ENCODE measurements at places on chromosomes 1 and 21.
A peak's percentile ranks its signal among the peaks of the same experiment; 100 is the strongest.

- no peak for DNase-seq
These were observed 396.8 kb upstream of the PRMT6 start for GRCh38 chr1:106659490-106660244.

DNA sequence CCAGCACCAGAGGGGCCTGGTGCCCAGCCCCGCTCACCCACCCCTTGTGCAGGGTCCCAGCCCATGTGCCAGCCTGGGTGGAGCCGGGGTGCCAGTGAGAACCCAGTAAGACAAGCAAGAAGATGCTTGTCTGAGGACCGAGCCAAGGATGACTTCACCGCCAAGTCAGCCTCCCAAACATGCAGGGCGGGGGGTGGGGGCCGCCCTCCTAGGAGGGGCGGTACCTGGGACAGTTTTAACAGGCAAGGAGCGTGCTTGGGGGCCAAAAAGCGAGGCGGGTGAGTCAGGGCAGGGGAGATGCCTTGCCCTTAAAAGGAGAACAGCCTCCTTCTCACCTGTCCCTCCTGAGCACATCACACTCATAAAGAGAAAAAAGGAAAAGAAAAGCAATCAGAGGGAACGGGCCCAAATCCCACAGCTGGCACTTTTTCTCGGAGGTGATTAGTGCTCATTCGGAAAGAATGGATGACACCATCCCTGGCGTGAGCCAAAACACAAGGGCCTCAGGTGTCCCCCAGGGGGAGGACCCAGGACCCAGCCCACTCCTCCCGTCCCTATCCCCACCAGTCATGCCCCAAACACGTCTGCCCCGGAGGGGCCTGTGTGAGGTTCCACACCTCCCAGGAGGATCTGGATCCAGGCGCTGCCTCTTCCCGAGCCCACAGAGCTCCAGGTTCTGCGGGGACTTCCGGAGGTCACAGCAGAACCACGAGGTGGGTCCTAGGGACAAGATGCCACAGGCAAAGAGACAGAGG is 77.6 kb upstream of the IFFO2 start:
- DNase-seq = no peak

DNA sequence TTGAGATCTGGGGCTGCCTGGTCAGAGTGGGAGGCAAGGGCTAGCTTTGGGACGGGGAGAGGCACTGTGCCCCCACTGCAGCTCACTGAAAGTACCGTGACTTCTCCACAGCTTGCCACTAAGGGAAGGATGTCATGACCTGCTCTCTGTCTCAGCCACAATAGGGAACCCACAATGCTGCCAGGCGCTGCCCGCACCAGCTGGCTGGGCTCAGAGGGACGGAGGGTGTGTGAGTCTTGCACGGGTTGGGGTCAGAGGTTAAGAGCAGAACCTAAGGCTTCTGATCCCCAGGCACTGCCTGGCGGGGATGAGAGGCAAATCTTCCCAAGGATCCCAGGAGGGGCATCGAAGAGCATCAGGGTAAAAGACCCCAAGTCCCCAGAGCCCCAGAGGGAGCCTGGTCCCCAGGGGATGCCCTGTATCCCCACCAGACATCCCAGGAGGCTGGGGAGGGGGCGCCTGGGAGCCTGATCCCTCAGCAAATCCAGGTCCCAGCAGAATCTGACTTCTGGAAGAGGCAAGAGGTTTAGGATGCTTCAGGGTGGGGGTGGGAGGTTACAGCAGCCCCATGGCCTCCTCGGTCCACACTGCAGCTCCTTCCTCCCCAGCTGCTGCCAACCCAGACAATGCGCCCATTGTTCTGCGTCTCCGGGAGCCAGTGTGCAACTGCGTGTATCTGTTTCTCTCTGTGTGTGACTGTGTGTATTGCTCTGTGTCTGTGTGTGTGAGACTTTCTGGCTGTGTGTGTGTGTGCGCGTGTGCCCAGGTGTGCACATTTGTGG is 2.0 kb upstream of the MARCKSL1 start:
- DNase-seq = no peak

DNA sequence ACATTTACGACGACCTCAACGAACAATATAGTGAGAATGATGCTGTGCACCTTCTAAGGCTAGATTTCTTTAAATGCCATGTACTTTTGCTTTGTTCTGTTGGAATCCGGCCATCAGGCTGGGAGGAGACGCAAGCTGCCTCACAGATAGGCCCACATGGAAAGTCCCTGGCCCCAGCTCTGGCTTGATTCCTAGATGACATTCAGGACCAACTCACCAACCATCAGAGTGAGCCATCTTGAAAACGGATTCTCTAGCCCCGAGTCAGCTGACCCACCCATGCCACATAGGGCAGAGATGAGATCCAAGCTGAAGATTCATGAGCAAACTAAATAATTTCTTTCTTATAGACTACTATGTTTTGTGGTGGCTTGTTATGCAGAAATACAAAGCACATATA is 164.4 kb downstream of the ZNF281 start:
- DNase-seq = no peak

- no peak for DNase-seq
These were observed 10.0 kb downstream of the C2CD2 start for GRCh38 chr21:41943851-41944250.

DNA sequence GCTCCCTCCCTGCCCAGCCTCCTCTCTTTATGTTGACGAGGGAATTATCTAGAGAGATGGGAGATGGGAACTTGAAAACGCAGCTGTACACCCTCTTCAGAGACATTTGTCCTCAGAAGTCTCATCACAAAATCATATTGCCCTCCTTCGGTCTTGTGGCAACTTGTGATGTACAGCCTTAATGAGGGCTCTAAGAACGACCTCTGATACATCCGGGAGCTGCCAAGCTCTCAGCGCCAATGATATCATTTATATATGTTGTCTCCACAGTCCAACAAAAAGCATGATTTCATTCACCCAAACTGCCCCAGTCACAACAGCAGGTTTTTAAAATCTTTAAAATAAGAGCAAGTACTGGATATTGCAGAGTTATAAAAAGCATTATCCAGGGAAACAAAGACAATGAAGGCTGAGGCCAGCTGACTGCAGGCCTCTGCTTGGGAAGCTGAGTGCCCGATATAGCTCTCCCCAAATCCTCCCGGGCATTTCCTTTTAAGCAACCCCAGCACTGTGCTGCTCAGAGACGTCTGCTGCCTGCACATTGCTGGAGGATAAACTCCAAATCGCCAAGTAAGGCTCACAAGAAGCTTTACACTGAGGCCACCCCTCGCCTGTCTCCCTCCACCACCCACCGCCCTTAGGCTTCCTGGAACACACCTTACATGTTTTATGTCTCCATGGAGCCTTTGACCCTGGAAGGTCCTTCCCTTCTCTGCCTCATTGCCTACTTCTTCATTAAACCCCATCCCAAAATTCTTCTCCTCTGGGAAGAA is 236.1 kb downstream of the C1orf94 start:
- DNase-seq = no peak

DNA sequence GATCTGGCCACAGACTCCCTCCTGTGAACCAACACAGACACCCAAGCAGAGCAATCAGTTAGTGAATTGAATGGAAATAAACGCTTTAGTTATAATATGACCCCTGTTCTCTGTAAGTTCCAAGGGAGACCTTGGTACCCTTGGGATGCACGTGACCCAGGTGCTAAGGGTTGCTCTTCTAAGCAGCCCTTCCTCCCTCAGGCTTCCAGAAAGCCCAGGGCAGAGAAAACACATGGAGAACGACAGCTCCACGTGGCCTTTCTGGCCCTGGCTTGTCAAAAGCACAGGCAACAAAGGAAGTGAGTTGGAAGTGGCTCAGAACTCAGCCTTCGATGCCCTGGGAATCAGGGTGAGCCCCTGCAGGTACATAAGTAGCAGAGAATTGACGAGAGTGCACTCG is 57.4 kb downstream of the LACTBL1 start:
- DNase-seq = no peak

GRCh38 chr1:183279835-183280234 is 93.8 kb downstream of the LAMC2 start:
- DNase-seq = no peak

GRCh38 chr1:246176126-246177024 is 330.7 kb downstream of the SMYD3 start:
- DNase-seq = no peak

DNA sequence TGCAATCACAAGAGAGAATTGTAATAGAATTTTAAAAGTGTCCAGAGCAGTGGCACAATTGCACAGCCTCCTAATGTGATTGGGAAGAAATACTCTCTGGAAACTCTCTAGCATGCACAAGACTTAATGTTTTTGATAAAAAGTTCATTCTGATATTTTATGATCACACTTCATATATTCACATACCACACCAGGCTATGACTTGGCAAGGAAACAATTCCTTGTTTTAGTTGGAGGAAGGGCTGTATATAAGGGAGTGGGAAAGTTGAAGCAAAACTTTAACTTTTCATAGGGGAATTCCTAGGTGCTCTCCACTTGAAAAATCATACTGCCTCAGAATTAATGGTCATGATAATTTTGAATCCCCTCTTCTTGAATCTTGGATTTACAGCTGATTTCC is 61.5 kb upstream of the ASB17 start:
- DNase-seq = no peak

DNA sequence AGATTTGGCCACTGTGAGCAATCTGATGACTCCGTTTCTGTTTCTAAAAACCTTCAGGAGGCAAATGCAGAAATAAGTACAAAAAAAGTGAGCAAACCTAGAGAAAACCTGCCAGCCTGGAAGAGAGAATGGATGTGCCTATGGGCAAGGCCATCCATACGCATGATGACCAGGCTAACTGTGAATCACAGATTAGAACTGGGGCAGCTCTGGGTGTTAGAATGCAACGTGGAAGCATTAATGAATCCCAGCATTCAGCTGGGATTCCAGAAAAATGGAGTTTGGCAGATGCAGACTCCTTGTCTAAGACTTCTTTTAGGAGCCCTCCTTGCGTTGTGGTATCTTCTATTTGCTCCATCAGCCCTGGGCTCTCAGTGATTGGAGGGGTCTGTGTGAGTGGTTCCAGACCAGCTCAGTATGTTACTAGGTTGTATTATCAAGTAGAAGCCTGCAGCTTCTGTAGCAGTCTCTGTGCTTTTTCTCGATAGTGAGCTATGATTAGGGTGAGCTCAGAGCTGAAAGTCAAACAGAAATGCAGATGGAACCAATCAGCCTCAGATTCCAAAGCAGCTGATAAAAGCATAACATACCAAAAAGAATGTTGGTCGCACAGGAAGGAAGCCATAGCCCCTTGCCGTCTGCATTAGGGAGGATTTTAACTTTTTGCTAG is 154.0 kb downstream of the PSMG1 start:
- peak; percentile 37 for DNase-seq

- no peak for DNase-seq
These were observed 45.9 kb upstream of the EDN2 start for GRCh38 chr1:41530411-41530810.

GRCh38 chr1:196951711-196952394 is 8.3 kb downstream of the CFHR2 start:
- no peak for DNase-seq

DNA sequence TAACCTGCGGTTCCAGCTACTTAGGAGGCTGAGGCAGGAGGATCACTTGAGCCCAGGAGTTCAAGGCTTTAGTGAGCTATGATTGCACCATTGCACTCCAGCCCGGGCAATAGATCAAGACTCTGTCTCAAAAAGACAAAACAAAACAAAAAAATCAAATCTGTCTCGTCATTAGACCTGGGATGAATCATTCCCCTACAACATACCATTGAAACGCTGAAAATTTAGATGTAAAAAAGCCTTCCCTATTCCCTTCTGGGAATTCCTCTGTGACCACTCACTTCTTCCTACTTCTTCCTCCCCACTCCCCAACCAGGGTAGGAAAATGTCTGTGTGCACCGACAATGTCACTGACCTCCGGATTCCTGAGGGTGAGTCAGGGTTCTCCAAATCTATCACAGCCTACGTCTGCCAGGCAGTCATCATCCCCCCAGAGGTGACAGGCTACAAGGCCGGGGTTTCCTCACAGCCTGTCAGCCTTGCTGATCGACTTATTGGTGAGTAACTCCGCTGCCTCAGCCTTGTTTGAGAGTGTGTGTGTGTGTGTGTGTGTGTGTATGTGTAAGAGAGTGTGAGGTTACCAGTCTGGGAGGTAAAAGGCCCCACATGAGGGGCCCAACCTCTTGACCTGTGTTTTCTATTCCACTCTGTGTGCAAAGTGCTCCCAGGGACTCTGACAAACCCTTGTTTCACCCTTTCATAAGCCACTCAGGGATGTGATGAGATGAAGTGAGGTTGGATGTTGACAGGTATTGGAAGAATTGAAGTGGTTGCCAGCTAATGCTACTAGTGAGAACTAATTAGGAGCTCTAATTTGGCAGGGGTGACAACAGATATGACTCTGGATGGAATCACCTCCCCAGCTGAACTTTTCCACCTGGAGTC is 16.3 kb upstream of the SARS1 start:
- DNase-seq = no peak

- no peak for DNase-seq
These were observed 1.5 kb upstream of the ST6GALNAC5 start for GRCh38 chr1:76865696-76866286.

GRCh38 chr21:19995253-19995652 is 1003.0 kb upstream of the NCAM2 start:
- no peak for DNase-seq

DNA sequence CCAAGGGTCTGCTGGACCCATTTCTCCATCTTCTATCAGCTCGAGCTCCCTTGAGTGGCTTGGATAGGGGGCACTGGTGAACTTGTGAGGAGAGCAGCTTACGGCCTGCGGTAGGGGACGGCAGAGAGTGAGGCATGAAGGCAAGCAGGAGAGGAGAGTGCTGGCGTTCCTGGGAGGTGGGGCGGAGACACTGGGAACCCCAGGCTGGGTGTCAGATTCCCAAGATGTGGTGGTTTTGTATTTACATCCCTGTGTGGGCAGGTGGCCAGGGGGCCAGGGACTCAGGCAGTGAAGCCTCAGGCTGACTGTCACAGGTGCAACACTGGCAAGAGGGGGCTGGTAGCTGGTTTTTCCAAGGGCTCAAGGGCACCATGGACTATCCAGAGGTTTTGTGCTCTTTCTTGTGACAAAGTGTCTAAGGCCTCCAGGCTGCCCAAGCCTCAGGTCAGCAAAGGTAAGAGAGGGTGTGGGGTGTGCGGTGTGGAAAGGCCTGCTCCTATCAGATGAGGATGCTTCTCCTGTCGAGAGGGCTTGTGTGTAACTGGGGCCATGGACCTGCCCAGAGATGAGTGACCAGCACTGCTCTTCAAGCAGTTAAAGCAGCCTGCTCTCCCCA is 45.1 kb upstream of the ROR1 start:
- no peak for DNase-seq

GRCh38 chr1:11736746-11737639 is 1.1 kb downstream of the AGTRAP start:
- DNase-seq = no peak

DNA sequence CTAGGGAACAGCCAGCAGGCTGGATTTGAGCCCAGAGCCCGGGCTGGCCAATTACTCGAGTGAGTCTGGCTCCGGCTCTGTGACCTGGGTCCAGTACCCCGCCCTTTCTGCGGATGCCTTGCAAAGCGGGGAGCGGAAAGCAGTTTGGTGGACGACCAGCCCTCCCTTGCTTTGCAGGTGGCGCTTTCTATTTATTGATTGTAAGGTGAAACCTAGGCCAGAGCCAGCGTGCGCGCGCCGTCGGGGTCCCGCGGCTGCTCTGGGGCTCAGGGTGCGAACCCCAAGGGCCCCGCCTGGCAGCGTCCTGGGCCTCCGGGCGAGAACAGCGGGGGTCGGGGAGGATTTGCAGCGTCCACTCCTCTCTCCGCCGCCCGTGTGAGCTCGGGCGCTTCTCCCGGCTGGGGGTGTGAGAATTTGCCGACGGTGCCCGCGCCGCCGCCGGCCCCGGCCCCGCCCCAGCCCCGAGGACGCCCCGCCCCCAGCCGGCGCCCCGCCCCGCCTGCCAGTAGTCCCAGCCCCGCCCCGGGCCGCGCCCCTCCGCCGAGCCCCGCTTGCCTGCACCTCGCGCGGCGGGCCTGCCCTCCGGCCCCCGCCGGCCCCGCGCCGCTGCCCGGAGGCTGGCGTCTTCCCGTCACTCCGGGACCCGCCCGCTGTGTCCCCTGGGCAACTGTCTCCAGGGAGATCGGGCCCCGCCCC is 37.6 kb downstream of the PIK3CD start:
- DNase-seq = peak; percentile 76

All from BE2C (cell line).